ENCODE measurements at places on chromosomes 3 and 15. TPM values are rescaled to one million over a fixed set of nuclear protein-coding genes. Genes with fewer than 3 reads are reported as not detected.

DNA sequence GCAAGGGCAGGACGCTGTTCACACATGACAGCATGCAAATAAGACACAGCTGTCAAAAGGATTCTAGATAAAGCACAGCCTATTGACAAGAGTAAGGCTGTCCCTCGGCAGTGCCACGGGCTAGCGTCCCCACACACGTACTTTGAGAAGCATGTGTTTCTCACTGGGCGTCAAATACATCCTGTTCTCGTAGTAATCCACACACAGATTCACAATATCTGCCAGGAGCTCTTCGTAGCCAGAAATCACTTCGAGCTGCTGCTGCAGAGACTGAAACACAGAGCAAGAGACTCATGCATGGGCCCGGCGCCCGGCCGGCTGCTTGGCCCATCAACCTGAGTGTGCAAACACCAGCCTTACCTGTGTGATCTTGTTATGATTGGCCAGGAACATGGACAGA is 41.1 kb downstream of the CYFIP1 start:
- DNase-seq, result no peak

- no peak for DNase-seq
Measured at GRCh38 chr15:62777671-62778070, 264.9 kb upstream of the TPM1 start.

DNA sequence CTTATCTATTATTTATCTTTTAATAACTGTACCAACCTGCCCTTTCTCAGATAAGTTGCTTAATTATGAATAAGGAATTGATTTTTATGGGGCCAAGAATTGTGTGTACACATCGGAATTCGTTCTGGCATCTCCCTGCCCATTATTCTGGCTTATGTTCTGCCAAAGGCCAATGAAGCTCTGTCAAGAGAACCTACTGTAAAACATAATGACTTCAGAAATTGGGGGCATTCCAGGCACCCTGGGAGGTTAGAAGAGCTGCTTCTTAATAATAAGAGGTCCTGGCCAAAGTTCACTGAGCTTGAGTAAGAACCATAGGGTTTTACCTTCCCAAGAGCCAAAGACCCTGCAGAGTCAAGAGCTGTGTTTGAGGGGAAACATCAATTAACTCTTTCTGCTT is 261.7 kb downstream of the SLC9A9 start:
- peak; percentile 41 for DNase-seq

DNA sequence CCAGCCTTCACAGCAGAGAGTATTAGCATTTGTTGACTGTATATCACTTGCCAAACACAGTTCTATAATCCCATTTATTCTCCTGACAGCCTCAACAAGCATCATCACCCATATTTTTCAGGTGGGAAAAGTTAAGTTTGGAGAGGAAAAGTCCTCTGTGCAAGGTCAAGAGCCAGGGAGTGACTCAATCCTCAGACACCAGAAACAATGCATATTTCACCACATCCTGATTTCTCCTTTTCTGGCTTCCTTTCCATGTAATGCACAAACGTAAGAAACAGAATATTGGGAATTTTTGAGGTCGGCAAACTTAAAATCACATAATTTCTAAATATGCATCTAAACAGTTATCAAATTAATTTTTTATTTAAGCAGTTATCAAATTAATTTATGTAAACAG is 116.0 kb upstream of the GADL1 start:
- no peak for DNase-seq

- DNase-seq, result no peak
Measured at GRCh38 chr3:166527325-166527724, 690.1 kb upstream of the BCHE start.

Gene SPTSSB
- total RNA-seq, result 0.16 TPM

Gene FILIP1L
- 23.3 TPM for total RNA-seq
